ENCODE measurements at places on chromosomes 6 and 20.

GRCh38 chr6:163182696-163183095 lies 231.8 kb upstream of the QKI start:
- no peak for DNase-seq

DNA sequence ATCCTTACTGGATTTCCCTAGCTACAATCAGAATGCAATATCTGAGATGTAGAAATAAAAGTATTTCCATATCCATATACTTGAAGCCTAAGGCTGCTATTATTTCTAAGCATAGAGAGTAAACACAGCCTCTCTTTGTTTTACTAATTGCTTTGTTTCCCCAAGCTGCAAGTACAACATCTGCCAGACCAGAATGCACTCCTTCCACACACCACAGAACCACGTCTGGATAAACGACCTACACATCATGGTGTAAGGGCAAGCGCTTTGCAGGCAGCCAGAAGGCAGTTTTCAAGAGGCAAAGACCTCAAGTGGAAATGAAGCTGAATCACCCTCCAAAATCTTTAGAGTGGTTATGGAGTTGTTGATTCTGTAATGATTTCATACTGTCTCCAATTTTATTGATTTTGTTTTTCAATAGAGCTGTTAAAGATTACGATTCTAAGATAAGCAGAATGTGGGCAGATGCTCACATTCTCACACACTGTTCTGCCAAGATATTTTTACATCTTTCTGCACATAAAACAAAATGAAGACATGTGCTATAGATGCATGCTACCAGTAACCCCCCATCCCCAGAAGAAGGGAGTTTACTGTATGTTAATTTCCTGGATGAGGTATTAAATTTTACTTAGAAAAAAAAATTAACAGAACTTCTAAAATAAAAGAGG lies 88.8 kb downstream of the THEMIS start:
- no peak for DNase-seq

GRCh38 chr20:14582855-14583254 lies 245.4 kb upstream of the FLRT3 start:
- no peak for DNase-seq

DNA sequence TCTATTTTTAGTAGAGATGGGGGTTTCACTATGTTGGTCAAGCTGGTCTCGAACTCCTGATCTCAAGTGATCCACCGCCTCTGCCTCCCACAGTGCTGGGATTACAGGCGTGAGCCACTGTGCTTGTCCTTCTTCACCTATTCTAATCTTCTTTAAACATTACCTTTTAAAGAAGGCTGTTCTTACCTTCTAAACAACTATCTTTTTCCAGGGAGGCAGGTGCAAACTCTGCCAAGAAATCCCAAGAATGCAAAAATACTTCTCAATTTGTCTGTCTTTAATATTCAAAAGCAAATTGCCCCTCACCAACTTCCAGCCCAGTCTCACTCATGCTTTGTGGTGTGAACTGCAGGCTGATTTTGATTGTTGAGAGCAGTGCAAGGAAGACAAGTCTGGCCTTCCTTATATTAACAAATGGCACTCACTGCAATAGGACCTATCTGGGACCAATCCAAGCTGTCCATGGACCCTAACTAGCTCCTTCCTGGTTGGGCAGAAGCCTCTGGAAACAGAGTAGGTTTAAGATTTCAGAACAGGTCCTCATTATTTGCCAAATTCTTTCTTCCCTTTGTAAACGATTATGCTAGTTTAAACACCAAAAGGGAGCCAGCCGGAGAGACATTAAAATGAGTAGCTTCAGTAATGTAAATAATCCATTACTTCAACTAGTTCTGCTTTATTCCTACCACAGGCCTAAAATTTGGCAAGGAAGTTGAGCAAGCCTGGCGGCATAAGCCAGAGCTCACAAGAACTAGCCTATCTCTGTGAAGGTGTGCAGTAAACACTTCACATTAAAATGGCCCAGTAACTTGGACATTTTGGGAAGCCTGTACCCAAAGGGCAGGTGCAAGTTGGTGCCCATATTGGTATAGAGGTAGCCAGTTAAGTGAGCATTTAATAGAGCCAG lies 1.6 kb downstream of the SCAND1 start:
- DNase-seq: no peak

- DNase-seq: no peak
Observed at GRCh38 chr20:47276851-47277534, 79.5 kb downstream of the ZMYND8 start.

DNA sequence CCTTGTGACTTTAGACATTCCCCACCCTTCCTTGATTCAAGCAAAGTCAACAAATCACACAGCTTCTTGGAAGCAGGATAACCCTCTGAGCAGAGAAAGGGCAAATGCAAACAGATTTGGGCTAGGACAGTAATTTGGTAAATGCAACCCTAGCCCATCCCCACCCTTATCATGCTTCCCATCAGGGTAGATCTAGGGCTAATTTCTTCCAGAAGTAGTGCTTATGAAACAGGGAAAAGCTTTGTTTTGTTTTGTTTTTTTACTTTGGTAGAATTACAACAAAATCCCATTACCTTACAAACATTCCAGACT lies 525.1 kb upstream of the NOX3 start:
- DNase-seq: no peak

DNA sequence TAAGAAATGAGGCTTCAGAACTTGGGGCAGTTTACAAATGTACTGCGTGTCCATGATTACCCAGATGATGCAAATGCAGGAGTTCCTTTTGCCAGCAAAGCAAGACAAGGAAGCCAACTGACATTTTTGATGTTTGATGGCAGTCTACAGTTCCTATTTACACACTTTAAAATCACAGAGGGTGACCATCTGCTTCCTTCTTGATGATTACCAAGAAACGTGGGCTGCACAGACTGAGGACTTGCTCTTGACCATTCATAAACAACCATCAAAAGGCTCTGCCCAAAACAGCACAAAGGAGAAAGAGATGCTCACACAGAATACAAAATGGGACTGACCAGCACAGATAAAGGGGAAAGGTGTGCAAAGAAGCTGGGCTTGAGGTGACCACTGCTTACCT lies 79.8 kb upstream of the TRAF3IP2 start:
- no peak for DNase-seq

DNA sequence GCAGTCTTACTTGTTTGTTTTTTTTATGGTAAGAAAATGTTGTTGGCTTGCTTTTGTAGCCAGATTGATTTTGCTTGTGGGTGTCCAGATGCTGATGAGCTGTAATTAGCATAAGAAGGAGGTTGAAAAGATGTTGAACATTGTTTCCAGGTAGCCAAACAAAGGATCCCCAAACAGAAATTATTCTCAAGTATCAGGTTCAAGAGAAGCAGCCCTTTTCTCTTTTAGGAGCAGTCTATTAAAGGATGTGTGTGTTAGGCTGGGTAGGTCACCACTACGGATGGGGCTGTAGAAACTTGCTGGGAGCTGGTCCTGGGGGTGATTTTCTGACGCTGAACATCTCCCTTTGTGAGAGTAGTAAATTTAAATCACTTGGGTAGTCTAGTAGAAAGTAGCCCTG lies 86.9 kb upstream of the VSTM2L start:
- no peak for DNase-seq

DNA sequence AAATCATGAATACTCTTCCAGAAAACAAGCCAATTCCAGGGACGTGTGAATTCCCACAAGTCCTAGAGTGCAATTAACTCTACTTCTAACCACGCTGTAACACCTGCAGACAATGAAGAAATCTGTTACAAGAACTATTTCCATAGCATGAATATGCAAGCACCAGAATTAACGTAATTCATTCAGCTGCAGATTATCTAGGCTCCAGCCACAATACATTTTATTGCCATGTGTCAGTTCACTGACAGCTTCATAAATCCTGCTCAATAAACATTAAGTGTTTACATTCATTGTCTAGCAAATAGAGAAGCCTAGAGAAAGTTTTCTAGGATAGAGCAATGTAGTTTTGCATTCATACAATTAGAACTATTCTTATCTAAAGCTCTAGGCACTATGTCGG lies 1348.5 kb downstream of the GRIK2 start:
- DNase-seq: no peak

GRCh38 chr20:5180421-5180820 lies 53.6 kb downstream of the CDS2 start:
- DNase-seq: no peak

GRCh38 chr6:157574851-157575424 lies 193.9 kb downstream of the ZDHHC14 start:
- DNase-seq: no peak

DNA sequence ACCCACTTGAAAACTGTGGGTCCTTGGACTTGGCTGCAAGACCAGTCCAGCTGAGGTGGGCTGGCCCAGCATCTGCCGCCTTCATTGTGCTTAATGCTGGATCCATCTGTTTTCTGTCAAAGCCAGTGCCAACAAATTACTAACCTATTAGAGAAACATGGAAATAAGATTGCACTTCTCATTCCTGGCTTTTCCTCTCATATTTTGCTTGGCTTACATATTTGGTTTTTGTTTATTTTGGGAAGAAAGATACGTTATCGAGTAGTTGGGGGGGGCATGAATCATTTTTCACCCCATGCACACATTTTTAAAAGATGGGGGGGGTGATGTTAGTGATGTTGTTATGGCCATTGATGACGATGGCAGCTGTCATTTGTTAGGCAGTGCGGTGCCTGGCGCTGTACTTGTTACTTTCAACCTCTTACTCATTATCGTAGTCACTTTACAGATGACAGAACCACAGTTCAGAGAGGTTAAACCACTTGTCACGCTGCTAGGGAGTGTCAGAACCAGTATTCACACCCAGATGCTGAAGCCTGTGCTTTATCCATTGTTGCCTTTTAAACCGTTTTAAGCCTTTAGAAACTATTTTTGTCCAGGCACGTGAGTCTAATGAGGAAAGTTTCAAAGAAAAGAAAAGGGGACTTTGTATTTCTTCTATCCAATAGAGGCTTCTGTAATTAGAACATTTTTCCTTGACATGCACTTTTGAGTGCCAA lies 180.0 kb downstream of the TMEM242 start:
- no peak for DNase-seq

GRCh38 chr6:32290886-32291450 lies 67.1 kb upstream of the NOTCH4 start:
- DNase-seq: no peak

GRCh38 chr6:44000164-44000842 lies 126.9 kb downstream of the MRPL14 start:
- DNase-seq: no peak

DNA sequence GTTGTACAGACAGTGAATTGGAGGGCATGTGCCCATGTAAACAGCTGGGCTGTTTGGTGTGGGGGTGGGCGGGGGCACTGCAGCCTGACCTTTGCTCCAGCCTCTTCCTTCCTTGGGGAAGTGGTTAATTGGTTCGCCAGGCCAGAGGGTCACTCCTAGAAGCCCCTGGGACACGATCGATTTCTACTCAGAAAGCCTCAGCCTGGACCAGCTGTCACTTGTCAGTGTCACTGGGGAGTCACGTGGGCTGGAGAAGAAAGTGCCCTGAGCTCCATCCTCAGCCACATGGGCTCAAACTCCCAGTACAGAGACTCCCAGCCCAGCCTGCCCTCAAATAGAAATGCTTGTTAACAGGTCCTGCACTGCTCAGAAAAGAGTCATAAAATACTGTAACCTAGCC lies 423.8 kb upstream of the SULF2 start:
- DNase-seq: no peak

GRCh38 chr6:151034825-151035781 lies 169.6 kb downstream of the MTHFD1L start:
- DNase-seq: no peak

DNA sequence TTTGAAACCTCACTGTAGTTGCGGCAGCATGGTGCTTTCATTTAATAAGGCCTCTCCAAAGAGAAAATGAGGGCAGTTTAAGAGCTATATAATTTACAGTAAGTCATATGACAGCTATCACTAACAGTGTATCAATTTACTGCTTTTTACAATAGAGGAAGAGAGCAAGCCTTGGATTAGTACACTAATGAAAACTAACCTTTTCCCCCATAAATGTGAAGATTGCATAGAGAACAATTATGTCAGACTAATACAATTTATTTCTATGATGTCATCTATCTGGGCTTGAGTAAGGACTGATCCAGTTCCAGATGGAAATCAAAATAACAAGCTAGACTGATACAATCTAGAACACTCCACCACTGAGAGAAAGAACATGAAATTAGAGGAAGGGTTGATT lies 78.1 kb upstream of the FAM83B start:
- DNase-seq: no peak

DNA sequence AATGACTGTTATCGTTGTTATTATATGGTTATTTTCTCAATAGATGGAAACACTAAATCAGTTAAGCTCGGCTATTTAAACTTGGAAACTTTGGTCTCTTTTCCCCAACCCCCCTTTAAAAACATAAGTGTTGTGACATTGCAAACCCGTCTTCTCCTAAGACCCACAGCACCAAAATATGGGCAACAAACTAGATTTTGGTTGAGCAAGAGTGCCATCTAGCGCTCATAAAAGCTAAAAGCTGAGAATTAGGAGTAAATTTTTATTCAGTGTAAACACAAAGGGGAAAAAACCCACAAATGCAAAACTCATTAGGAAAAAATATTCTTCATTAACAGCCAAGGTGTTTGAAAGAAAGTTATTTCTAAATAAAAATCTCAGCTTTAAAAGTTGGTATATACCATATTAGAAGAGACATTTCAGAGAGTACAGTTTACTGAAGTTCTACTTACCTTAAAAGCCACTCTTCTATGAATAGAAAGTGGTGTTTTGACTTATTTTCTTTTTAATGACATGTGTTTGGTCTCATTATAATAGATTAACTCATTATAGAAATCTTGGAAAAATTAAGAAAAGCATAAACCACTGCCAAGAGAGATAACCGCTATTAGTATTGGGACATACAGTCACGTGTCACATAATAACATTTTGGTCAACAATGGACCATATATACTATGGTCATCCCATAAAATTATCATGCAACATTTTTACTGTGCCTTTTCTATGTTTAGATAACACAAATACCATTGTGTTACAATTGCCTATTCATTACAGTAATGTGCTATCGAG lies 21.1 kb downstream of the SESN1 start:
- peak; percentile 48 for DNase-seq

DNA sequence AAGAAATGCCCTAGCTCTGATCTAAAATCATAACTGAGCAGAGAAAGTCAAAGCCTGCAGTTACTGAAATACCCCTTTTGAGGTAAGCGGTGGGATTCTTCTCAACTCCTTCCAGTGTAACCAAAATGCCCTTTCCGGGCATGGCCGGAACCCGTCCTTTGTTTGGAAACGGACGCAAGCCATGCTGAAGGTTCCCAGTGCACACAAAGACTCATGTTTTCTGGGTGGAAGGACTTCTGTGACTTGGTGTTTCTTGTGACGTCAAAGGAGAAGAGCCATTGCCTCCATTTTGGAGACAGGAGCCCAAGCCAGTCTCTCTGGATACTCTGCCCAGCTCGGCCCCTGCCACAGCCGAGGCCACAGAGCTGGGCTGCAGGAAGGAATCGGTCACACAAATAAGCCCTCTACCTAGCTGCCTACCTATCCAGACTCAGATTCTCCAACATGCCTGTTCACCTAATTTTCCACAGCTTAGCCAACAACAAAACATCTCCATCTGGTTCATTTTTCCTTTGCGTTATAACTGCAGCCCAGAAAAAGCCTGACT lies 182.8 kb downstream of the TBXT start:
- no peak for DNase-seq

Measured in D341Med (cell line).